NCI-H187 treated with DMSO at 0.1 percent for 48 hours (cell line): ENCODE measurements at places on chromosomes 2 and 18.

GRCh38 chr18:78433562-78433961, 546.1 kb upstream of the SALL3 start:
- no peak for DNase-seq

DNA sequence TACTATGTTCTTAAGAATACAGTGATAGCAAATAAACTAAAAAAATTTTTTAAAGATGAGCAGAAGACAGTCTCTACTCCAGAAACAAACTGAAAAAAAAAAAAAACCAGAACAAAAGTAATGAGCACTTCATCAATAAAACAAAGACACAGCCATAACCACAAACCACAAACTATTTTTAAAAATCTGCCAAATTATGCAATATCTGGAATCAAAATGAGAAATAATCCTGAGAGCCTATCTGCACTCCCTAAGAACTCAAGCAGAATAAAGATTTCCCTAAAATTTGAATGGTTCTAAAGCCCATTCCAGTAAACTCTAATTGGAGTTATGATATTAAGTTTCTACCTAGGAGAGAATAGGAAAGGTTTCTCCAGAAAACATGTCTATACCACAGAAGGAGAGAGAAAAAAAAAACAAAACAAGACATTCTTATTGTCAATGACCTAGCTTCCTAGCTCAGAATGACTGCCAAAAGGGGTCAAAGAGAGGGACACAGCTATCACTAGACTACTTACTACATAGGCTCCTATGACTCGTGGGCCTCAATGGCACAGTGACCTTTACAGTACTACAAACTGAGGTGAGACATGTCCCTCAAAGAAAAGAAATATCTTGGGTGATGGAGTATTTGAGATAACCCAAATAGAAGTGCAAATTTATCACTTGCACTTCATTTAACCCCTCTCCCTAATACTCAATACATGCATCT, 262.8 kb downstream of the ZEB2 start:
- no peak for DNase-seq

DNA sequence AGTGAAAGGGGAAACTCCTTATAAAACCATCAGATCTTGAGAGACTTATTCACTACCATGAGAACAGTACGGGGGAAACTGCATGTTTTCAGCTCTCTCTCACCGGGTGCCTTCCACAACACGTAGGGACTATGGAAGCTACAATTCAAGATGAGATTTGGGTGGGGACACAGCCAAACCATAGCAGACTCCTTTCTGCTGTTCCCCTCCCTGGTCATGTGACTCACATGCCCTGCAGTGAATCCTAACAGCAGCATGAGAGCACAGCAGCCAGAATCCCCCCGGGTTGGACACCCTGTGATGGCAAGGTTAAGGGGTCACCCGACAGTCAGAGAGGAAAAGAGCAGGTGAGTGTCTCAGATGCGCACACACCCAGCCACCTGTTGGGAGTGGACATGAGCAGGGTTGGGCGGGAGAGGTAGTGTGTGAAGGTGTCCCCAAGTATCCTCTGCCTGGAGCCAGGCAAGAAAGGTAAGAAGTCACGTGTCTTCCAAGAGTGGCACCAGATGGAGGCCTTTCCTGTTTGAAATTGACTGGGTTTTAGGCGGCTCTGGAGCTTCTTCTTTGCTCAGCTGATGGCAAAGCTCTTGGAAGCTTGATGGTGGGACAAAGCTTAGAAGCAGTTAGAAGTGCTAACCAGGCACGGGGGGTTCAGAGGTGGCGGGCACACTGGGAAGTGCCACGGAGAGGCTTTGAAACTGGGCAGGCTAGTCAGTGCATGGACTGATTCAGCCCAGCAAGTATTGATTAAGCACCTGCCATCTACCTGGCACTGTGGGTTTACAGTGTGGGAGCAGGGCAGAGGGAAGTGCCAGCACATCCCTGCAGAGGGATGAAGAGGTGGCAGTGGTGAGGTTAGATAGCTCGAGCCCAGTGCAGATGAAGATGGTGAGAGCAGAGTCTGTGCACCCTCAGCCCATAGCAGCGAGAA, 68.7 kb downstream of the RHOB start:
- no peak for DNase-seq

GRCh38 chr18:55515941-55516710, 71.9 kb downstream of the TCF4 start:
- DNase-seq, result no peak

GRCh38 chr2:218169757-218170546, 3.2 kb upstream of the CXCR1 start:
- no peak for DNase-seq
